ENCODE measurements at places on chromosomes 4 and X.

GRCh38 chrX:68083510-68083909 lies 349.8 kb downstream of the OPHN1 start:
- no peak for DNase-seq

- DNase-seq: peak; percentile 41
Measured at GRCh38 chrX:10755439-10756334, 135.3 kb upstream of the MID1 start.

GRCh38 chr4:54661686-54662085 lies 3.9 kb downstream of the KIT start:
- peak; percentile 14 for DNase-seq

DNA sequence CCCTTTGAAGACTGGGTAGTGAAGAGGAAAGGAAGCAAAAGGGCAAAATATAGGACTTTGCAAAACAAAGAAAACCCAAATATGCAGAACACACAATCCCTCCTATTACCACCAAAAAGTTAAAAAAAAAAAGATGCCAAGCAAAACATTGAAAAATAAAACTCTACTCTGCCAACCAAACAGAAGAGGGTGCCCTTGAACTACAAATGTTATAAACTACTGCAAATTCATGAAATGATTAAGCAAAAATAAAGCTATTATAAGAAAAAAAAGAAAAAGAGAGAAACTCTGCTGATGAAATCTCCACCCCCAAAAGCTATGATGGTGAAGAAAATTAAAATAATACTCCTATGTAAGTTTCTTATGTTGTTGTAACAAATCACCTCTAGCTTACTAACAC lies 168.5 kb upstream of the STK26 start:
- DNase-seq: no peak

DNA sequence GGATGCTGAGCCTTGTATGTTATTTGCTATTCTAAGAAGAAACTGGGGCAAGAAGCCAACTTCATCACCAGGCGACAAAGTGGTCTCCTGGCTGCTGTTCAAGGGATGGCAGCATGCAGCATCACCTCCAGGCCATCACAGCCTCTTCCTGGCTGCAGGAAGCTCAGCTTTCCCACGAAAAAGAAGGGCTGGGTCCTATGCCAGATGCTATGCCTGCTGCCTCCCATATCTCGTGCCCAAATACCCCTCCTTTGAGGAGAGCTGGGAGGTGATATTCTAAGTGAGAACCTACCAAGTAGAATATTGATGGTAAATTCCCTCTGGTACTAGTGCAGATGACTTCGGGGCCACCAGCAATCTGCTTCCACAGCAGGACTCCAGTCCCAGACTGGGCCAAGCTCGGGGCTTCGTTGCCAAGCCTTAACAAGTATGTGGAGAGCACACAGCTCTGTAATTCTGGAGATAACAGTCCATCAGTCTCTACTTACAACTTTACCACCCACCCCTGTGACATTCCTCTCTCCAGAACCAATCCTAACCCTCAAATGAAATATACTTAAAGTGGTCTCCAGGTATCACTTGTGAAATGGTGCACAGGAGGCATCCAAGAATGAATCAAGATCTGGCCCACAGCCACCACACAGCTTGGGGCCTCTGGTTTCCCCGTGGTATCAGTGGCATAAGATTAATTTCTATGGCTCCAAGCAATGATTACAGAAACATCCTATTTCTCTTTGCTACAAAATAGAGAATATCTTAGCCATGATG lies 149.3 kb downstream of the PALLD start:
- no peak for DNase-seq

DNA sequence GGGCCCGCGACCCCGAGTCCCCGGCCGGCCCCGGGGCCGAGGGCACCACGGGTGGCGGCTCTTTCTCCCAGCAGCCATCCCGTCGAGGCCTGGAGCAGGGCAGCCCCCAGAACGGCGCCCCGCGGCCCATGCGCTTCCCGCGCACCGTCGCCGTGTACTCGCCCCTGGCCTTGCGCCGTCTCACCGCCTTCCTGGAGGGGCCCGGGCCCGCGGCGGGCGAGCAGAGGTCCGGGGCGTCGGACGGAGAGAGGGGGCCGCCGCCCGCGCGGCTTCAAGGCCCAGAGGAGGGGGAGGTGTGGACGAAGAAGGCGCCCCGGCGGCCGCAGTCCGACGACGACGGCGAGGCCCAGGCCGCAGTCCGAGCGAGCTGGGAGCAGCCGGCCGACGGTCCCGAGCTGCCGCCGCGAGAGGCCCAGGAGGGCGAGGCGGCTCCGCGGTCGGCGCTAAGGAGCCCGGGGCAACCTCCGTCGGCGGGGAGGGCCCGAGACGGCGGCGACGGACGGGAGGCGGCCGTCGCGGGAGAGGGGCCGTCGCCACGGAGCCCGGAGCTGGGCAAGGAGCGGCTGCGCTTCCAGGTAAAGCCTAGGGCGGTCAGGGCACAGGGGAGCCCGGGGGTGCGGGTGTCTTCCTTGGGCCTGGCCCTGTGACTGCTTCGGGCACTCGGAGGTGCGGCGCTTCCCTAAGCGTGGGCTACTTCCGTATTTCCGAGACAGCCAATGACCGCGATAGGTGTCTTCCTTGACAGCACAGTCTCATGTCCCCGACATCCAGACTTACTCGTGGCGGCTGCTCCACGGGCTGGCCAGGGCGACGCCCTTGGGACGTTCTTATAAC lies 845 bp downstream of the ZAR1 start:
- DNase-seq: no peak

- DNase-seq: no peak
Measured at GRCh38 chrX:1487401-1487800, 34.7 kb upstream of the ASMTL start.

DNA sequence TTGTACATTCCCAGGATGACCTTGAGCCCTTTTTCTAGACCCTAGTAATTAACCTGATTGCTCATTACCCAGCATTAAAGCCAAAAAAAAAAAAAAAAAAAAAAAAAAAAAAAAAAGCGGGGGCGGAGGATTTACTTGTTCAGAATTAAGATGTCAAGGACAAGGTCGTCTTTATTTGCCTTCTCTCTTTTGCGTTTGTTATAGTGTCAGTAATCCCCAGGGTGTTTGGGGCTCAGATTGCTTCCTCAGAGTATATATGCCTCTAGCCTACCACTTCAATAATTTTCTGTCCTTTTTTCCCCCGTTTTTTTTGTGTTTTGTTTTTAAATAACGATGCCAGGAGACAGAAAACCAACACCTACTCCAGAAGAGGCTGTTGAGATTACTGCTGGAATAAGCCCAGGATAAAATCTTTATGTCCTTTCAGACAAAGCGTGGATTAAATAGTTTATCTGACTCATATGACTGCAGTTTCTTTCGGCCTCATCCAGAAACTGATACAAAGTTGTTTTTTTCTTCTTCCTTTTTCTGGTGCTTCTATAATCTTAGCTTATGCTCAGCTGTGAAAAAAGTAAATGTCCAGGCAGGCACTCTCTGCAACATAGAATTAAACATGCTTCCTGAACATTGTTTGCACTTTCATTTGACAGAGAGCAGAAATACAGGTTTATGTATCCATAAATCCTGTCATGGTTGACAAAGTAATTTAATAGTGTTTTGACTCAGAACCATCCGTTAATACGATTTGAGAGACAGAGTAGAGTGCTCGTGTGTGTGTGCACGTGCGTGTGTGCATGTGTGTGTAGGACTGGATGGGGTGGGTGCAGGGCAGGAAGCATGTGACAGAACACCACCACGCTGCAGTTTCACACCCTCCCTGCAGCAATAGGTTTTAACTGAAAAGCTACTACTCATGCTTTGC lies 138.6 kb downstream of the AFF1 start:
- DNase-seq: no peak

- DNase-seq: no peak
Measured at GRCh38 chr4:47478804-47479203, 6.3 kb upstream of the ATP10D start.

DNA sequence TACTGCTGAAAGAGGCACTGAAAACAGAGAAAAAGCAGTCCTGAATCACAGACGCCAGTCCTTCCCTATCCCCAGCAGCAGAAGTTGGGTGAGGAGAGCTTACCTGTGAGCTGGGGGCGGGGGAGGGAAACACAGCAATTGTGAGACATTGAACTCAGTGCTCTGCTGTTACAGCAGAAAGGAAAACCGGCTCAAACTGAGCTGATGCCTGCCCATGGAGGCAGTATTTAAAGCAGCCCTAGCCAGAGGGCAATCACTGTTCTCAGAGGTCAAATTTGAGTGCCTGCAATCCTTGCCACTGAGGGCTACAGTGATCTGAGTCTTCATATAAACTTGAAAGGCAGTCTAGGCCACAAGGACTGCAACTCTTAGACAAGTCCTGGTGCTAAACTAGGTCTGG lies 220.7 kb downstream of the GRXCR1 start:
- no peak for DNase-seq

DNA sequence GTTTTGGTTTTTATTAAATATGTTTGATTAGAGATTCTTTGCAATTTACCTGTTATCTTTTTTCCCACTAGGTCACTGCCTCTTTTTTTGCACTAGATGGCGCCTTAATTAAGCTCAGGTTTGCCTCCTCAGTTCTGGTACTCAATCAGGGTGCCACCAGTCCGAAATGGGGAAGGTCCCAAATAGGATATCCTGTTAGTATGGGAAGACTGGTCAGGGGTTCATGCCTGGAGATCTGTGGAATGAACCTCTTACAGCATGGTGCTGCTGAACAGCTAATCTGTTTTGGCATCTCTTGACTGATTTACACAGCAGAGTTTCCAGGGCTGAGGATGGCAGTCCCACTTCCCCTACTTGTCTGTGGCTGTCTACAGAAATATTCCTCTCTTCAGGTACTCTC lies 24.2 kb upstream of the VSIG1 start:
- DNase-seq: no peak

DNA sequence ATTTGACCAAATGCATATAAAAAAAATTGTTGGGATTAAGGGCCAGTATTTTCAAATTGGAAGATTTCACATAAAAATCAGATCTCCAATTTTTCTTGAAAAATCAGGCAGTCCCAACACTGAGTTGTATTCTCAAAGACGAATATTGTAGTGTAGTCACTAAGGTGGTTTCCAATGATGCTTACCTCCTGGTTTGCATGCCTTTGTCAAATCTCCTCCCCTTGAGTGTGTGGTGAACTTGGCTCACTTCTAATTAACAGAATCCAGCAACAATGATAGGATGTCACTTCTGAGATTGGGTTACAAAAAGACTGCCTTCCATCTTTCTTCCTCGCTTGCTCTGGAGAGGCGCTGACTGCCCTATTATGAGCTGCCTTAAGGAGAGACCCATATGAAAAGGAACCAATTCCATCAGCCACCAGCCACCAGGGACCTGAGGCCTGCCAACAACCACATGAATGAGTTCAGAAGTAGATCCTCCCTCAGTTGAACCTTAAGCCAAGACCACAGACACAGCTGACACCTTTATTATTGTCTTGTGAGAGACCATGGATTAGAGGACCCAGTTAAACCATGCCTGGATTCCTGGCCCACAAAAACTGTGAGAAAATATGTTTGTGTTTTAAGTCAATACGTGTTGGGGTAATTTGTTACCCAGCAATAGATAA lies 31.2 kb upstream of the TSPAN5 start:
- no peak for DNase-seq

- DNase-seq: no peak
Measured at GRCh38 chrX:71057848-71058530, 10.1 kb downstream of the SNX12 start.

DNA sequence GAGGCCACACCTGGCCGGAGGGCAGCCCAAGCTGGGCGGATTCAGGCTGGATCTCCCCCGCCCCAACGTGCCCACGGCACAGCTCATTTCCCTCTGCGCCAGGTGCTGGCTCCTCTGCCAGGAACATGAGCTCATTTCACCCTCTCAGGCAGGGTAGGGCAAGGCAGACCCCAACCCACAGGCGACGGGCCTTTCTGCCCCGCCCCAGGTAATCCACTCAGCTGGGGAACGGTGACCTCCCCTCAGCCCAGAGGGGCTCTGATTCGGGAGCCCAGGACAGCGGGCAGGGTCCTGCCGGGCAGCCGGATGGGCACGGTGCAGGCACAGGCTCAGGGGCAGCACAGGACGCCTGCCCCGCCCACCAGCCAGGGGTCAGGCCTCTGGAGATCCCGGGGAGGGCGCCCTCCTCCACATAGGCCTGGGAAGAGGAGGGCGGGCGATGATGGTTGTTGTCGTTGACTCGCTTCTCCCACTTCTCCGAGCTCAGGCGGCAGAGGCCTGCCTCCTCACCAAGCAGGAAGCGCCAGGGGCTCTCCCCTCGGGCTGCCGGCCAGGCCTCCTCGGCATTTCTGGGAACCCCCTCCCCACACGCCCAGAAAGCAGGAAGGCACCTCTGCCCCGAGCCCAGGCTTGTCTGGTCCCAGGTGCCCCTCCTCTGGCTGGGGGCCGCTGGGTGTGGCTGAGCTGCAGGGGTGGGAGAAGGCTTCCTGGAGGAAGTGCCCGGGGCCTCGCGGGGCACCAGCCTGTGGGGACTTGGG lies 31.1 kb downstream of the TACC3 start:
- no peak for DNase-seq

DNA sequence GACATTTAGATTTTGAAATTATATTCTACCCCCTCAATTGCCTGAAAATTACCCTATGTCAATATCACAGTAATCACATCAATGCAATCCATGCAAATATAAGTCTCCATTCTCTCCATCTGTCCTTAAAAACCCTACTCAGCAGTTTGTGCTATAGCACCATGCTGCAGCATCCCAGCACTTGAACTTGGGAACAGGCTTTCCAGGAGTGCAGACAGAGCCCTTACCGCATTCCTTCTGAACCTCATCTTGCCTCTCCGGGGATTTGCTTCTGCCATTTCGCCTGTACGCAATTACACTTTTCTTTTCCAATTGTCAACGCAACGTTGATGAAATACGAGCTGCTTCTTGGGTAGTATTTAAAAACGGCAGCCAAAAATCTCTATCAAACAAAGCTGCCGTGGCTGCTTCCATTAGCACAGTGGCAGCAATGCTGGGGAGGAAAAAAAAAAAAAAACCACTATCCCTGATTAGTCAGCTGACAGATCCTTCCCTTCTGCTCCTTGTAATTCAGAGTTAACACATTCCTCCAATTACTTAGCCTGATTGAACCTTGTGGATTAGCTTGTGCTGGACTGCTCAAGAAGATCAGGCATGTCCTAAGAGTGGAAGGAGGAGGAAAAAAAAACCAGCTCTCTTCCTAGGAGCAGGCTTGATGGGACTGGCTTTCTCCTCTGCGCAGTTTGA lies 65.6 kb downstream of the MCF2 start:
- no peak for DNase-seq

- DNase-seq: no peak
Measured at GRCh38 chr4:176448761-176449160, 129.0 kb downstream of the SPCS3 start.

- no peak for DNase-seq
Measured at GRCh38 chrX:4905576-4905975, 1192.1 kb upstream of the PRKX start.

DNA sequence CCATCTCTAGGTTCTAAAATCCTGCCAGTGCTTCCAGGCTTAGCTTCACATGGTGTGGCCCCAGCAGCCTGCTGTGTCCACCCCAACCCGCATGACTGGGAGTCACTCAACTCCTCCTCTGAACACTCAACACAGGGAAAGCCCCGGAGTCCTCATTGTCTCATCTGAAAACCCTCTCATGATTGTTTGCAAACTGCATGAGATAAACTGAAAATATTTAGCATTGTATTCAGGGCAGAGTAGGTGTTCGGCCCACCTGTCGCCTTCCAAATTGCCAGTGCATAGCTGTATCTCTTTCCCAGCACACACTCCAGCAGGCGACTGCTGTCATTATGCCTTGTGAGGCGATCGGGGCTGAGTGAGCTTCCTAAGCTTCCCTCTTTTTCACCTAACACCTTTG lies 76.7 kb upstream of the SORBS2 start:
- DNase-seq: no peak
